ENCODE measurements at places on chromosomes 2 and 18.

GRCh38 chr2:119678021-119678656 lies 862 bp upstream of the TMEM177 start:
- no peak for DNase-seq

DNA sequence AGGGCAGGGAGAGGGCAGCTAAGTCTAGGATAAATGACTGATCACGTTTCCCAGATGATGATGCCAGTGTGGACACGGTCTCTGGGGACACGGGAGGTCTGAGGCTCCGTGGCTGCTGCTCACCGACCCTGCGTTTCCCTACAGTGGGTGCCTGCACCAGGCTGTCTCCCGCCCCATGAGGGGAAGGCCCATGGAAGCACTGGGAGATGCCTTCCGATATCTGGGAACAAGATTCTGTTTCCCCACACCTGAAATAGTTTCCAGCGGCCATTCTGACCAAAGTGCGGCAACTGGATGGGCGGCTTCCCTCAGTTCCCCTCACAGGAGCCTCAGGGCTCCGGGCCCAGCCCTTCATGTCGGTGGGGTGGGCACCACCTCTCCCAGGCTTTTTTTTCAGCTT lies 83.1 kb downstream of the EDAR start:
- no peak for DNase-seq

GRCh38 chr2:15788830-15789229 lies 151.5 kb upstream of the MYCN start:
- DNase-seq = no peak

DNA sequence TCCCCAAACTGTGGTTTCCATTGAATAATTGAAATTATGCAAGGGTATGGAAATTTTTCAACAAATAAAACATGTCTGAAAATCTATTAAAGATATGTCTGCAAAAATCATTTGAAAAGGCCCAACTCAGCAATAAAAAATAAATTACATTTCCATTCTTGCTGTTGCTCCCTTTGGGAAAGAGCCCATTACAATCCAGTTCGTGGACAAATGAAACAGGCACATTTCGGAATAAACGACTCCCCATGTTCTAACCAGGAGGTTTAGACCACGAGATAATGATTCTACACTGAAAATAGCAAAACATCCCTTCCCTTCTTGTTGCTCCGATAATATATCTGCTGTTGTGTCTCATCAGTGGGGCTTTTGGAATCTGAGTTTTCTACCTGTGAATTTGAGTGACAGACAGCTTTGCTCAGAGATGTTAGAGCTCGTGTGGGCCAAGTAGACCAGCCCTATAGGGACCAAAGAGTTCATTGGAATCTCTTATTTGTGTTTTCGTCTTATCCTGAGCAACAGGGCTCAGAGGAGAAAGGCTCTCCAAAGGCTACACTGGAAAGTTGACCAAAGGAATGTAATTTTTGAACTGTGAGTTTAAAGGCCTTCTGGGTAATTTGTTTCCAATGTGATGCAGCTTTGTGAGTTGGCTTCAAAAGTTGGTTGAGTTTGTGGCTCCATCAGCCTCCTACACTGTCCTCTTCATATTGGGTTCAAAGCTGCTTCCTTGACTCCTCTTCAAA lies 119.5 kb downstream of the ACTR3 start:
- DNase-seq = no peak

DNA sequence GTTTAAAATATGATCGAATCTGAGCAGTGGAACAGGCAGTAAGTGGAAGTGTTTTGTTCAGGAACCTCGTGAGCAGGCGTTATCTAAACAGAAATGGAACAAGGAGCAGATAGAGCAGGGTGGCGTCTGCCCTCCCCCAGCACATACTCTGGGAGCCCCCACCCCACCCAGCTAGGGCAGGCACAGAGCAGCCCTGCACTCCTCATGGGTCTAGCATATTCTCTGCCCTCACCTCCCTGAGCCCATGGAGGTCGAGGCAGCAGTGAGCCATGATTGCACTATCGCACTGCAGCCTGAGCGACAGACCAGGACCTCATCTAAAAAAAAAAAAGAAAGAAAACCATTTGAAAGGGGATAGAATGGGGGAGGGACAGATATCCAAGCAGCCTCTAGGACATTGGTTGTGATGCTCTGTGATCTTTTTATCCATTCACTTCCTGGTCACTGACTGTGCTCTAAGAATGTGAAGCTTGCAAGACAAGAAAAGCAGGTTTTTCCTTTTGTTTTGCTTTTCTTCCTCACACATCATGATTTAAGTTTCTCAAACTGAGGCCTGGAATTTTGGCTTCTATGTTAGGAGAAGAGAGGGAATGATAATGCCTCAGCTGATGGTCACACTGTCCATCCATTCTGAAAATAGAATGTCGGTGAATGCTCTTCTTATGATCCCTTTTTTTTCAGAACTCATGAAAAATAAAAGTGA lies 3.1 kb downstream of the MLPH start:
- DNase-seq = no peak

DNA sequence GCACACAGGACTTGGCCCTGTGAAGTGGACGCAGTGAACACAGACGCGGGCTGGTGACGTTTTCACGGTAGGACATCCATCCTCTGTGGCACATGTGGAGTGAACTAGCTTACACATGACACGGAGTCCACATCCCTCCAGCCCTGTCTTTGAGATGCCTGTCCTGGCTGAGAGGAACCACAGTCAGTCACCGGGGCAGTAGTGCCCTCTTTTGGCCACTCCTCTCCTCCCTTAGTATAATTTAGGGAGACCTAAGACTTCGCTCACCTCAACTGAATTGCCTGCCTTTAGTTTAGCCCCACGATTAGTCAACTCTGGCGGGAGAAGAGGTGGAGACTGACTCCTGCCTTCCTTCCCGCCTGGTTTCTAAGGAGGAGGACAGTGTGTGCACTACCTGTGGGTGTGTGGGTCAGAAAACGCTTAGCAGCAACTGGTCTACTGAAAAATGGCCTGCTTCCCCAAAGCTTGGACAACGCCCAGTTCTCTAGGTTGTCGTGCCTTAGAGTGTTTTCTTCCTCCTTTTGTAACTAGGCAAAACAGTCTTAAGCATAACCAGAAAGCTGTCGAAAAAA lies 70.6 kb downstream of the MBP start:
- DNase-seq = no peak

DNA sequence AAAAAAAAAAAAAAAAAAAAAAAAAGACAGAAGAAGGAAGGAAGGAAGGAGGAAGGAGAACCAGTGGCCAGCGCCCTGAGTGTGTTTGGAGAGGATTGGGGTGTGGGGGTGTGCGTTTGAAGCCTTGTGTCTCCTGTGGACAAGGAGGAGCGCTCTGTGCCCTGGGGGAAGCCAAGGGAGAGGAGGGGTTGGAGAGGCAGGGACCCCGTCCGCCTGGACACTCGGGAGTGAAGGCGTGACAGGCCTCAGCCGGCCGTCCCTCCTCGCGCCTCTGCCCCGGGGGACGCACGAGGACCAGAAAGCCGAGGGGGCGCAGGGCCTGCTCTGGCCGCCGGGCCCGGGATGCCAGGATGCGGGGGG lies 44.9 kb downstream of the SERTAD2 start:
- no peak for DNase-seq

- DNase-seq = no peak
Measured at GRCh38 chr2:164084066-164084465, 348.3 kb upstream of the FIGN start.

- DNase-seq = no peak
Measured at GRCh38 chr2:73254343-73255006, 20.4 kb downstream of the CCT7 start.

- no peak for DNase-seq
Measured at GRCh38 chr2:232829988-232830387, 40.1 kb upstream of the SNORC start.

Data from substantia nigra (tissue), 51 donors.